GM12865 (cell line): ENCODE measurements at places on chromosomes 13 and 19.
A peak's percentile ranks its signal among the peaks of the same experiment; 100 is the strongest.

DNA sequence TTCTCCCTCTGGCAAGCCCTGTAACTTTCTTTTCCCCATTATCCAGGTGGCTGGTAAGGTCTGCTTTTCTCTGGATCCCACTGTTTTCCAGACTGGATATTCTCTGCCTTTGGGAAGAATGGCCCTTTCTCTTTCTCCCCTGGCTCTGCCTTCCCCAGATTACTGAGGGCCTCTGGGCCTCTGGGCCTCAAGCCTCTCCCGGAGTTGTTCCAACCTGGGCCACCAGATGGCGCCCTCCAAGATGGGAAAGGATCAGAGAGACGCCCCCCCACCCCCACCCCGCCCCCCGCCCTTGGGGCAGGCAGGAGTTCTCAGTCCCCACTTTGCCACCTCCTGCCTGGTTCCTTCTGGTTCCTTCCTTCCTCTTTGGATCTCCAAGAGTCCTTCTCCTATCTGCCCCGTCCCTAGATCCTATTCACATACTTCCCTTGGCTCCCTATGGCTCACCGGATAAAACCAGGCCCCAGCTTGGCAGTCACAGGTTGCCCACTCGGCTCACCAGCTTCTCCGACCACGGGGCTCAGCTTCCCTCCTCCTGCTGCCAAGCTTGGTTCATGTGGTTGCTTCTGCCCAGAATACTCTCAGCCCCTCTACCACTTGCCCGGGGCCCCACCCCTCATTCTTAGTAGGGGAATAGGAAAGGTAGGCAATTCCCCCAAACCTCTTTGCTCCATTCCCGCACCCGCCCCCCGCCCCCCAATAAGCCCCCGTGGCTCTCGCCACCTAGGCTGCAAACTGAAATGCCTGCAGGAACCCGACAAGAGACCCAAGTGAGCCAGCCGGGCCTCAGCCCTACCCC lies 13.1 kb downstream of the EPS8L1 start:
- peak; percentile 65 for DNase-seq

DNA sequence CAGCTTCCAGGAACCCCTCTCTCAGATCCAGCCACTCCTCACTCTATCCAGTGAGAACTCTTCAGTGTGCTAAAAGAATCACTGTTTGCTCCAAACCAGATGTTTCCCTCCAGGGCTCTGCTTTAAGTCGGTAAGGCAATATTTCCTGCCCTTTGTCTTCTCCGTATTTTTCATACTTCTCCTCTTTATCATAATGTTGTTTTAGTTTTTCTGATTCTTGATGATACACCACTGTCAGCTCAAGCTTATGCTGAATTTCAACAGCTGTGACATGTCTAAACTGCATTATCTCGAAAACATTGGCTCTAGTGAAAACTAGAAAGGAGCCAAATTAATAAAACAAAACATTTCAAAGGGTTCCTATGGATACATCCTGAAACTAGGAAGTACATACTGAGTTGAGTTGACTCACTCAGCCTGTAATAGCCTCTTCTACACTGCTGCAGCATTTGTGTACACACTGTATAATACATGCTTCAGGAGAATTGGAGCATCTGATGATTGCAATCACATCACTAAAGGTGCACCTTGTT lies 39.8 kb downstream of the GPR180 start:
- DNase-seq: no peak

DNA sequence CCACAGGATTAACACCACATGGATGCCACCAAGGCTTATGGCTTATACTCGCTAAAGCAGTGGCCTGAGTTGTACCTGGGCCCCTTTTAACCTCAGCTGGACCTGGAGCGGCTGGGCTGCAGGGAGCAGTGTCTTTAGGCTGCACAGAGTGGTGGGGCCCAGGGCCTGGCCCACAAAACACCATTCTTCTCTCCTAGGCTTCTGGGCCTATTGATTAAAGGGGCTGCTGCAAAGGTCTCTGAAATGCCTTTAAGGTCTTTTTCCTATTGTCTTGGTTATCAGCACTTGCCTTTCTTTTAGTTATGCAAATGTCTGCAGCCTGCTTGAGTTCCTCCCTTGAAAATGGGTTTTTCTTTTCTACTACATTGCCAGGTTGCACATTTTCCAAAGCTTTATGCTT lies 973.9 kb upstream of the PRR20A start:
- no peak for DNase-seq

DNA sequence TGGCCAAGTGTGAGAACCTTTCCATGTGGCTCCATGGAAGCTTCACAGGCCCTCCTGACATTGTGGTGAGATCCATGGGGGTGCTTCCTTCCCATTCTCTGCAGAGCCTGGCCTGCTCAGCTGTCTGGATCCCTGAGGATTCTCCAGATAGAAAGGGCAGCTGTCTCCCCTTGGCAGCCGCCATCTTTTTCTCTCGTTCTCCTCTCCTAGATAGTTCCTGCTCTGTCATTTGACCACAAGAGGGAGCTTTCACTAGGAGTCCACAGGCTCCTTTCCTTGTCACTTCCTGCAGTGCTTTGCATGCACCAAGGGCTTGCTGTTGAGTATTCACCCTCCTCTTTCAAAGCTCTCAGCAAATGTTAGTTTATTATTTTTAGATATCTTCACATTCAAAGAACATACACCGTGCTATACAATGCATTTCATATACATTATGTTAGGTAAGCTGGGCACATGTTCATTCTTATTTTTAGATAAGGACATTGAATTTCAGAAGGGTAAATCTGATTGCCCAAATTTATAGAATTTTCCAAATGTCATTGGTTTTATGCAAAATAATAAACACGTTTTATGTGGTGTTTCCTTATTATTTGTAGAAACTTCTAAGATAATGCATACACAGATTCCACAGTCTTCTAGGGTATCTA lies 133.2 kb downstream of the FRY start:
- DNase-seq: peak; percentile 50

DNA sequence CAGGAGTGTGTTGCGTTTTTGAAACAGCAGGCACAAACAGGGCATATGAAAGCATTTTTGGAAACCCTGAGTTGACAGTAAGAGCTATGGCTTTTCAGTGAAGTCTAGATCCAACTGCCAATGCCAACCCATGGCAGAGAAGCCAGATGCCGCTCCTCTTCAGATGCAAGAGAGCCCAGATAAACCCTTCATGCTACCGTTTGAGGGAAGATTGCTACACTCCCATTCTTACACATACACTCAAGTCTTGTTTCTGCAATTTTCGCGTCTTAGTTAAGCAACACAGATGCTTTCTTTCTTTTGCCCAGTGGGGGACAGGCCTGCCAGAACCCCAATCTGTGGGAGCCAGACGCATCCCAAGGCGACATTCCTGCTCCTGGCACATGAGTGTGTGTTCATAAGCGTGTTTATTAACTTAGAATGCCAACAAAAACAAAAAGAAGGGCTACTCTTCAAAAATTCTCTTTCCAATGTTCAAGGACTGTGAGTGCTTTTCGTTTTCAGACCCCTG lies 10.4 kb downstream of the BORCS8 start:
- DNase-seq: no peak

GRCh38 chr13:110228936-110229904 lies 77.7 kb downstream of the COL4A1 start:
- DNase-seq: no peak

DNA sequence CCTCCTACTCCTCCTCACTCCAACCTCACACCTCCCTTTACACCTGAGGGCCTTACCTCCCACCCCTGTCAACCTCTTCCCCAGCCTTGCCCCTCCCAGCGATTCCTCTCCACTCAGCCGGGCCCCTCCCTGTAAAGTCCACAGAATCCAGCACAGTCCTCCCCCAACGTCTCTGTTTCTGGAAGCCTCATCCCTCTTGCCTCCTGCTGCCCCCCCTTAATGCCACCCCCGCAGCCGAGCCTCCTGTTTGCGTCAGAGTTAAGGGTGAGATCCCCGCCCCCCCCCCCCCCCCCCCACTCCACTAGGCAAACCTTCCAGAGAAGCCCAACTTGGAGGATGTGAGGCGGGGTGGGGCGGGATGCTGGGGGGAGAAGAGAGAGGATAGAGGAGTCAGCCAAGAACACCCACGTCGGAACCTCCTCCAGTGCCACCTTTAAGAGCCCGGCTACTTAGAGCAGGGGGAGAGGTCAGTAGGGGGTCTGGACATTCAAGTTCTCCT lies 2.1 kb downstream of the UNC13A start:
- no peak for DNase-seq

DNA sequence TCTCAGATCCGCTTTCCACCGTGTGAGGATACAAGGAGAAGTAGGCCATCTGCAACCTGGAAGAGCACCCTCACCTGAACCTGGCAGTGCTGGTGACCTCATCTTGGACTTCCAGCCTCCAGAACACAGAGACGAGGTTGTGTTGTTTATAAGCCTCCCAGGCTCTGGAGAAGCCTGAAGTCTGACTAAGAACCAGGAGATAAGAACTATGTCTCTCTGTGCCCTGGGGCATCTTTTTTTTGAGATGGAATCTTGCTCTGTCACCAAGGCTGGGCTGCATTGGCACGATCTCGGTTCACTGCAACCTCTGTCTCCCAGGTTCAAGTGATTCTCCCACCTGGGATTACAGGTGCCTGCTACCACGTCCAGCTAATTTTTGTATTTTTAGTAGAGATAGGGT lies 14.5 kb downstream of the FCGBP start:
- DNase-seq: no peak

- DNase-seq: no peak
These were observed 467.2 kb downstream of the ITGBL1 start for GRCh38 chr13:101919541-101920181.

GRCh38 chr19:49558591-49558990 lies 21.8 kb downstream of the NOSIP start:
- DNase-seq: no peak

- DNase-seq: peak; percentile 27
These were observed 871 bp upstream of the CCER2 start for GRCh38 chr19:38912600-38913514.

DNA sequence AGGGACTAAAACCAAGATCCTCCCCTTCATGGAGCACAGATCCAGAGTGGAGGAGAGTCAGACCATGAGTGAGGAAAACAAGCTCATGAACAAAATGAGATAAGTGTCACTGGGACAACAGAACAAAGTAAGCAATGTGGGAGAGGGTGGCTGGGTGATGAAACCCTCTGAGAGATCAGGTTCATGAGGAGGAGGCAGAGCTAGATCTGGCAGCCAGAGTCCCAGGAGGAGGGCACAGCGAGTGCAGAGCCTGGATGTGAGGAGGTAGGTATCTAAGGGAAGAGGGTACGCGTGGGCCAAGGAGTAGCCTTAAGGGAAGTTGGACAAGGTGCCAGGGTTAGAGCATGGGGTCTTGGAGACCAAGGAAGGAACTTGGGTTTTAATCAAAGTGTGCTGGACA lies 1311.9 kb downstream of the UQCRFS1 start:
- no peak for DNase-seq

GRCh38 chr13:66543780-66544179 lies 686.4 kb downstream of the PCDH9 start:
- no peak for DNase-seq

DNA sequence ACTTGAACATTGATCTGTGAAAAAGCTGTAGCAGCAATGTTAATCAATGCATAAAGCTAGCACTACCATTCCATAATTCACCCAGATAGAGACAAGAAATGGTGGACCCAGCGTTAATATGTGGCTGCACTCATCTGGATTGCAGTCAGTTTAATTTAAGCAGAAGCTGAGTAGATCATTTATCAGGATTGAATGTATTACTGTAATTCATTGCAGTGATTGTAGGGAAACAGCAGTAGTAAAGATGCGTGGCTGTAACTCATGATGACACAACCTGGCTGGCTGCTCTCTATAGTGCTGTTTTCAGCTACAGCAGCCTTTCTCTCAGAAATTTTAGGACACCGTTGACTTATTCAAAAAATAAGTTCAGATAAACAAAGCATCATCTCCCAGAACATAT lies 499.5 kb upstream of the SLITRK6 start:
- DNase-seq: no peak

- no peak for DNase-seq
These were observed 8.0 kb downstream of the ELL start for GRCh38 chr19:18513868-18514267.

DNA sequence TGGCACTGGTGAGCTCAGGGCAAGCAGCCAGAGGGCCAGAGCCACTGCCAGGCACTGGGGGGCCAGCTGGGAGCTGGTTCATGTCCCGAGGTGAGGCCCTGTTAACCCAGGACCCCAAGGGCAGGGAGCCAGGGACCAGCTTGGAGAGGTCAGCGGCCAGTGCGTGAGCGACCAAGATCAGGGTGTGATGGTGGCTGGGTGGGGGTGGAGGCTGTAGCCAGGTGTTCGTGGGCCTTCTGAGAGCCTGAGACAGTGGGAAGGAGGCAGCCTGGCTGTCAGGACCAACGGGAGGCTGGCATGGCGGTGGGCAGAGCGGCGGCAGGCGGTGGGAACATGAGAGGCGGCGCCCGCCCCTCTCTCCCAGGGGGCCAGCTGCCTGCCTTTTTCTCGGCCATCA lies 8.1 kb upstream of the KPTN start:
- DNase-seq: no peak

GRCh38 chr19:44572581-44572900 lies 40.8 kb upstream of the IGSF23 start:
- DNase-seq: no peak

- DNase-seq: no peak
These were observed 1.7 kb downstream of the GAPDHS start for GRCh38 chr19:35534803-35535480.

GRCh38 chr19:43380771-43381386 lies 27.4 kb downstream of the CD177 start:
- peak; percentile 9 for DNase-seq

GRCh38 chr13:110005563-110005962 lies 219.2 kb upstream of the IRS2 start:
- no peak for DNase-seq
